ENCODE measurements at places on chromosomes 4 and X.

DNA sequence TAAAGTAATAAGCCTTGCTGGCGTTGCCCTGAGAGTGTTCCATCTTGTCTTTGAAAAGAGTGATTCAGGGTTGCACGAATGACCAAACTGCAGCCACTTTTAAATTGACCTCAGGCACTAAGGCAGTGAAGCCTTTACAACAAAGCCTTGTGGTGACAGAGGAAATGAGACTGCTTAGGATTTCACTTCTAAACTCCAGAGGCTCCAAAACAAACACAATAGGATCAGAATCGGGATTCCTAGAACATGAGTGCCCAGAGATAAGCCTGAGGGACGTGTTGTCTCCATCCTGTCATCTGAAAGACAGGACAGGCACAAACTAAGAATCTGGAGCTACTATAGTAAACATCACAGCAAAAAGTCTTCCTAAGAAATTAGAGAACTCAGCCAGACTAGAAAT, 405.2 kb downstream of the PPARGC1A start:
- DNase-seq = no peak

GRCh38 chrX:109732017-109732801, 848 bp downstream of the ACSL4 start:
- no peak for DNase-seq

GRCh38 chrX:14448406-14448805, 80.9 kb upstream of the GLRA2 start:
- no peak for DNase-seq

DNA sequence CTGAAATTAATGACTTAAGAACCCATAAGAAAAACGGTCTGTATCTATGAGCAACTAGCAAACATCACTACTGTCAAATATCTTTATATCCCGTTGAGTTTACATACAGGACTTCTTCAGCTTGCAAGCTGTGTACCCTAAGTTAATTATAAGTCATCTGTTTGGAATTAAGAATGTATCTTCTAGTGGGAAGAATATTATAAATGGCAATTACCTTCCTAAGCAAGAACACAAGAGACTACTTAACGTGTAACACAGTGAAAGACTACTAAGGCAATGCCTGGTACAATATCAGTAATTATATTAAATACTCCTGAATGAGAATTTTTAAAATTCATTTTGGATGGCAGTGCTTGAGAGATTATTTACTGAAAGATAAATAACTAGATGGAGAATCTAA, 58.5 kb downstream of the ADGRA3 start:
- no peak for DNase-seq
